HT1080 (cell line): ENCODE measurements at places on chromosomes 4 and X. TPM values are rescaled to one million over a fixed set of nuclear protein-coding genes. Genes with fewer than 3 reads are reported as not detected.

Gene ADGRL3
- 0.73 and 1.2 TPM in 2 replicates for total RNA-seq

Gene FAAH2
- 0.03 TPM in 1 of 2 replicates, not detected in the other for total RNA-seq

DNA sequence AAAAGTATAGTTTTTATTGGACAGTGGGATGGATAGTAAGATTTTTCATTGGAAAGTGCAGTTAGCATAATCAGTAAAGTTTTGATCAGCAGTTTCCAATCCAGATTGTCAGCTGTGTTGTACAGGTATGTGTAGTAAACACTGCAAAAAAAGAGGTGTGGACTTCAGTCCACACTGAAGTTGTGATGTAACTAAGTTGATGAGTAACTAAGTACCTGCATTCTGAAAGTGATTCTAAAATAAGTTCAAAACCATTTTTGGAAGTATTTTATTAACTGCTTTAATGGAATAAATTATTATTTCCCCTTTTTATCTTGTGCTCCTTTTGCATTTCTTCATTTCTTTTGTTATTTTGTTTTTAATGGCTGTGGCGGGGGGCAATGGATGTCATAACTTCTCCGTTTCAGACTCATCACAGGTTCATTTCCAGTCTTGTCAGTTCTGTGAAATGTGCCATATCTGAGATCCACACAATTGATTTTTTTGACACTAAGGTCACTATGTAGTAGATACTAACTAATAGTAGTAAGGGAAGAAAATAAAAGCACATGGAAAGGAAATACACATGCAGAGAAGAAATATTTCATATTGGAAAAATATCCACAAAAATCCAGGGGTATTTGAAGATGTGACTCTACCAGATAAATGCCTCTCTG is 247.5 kb downstream of the GABRG1 start:
- no peak for DNase-seq

DNA sequence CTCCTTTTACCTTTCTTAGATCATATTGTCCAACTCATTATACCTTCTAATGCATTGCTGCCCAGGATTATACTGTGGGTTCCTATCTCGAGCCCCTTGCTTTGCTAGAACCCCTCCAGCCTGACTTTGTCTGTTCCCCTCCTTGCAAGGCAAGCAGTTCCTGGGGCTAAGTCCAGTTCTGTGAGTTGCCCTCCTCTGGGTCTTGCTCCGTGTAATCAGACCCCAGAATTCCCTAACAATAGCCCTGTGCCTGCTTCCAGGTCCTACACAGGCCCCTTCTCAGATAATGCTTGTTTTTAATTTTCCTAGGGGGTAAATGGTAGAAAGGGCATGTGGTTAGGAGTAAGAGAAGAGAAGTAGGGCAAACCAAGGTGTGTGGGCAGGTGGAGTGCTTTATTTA is 145.9 kb downstream of the FSTL5 start:
- no peak for DNase-seq

DNA sequence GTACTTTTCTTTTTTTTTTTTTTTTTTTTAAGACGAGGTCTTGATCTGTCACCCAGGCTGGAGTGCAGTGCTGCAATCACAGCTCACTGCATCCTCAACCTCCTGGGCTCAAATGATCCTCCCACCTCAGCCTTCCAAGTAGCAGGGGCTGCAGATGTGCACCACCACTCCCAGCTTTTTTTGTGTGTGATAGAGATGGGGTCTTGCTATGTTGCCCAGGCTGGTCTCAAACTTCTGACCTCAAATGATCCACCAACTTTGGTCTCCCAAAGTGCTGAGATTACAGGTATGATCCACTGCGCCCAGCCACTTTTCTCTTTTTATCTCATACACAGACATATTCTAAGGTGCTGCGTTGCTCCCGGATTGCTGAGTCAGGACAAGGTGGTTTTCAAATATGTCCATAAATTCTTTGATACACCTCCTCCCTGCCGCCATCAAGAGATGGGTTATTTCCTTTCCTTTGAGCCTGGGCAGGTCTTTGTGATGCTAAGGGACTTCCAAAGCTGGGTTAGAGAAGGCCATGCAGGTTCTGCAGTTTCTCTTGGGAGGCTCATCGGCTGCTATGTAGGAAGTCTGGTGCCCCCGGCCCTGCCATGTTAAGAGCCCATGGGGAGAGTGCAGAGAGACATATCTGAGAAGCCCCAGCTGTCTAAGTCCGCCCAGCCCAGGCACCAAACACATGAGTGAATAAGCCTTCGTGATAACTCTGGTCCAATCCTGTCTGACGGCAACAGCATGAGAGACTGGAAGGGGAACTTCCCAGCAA is 8.4 kb upstream of the PLA2G12A start:
- no peak for DNase-seq
